NCI-H187 treated with DMSO at 0.1 percent for 48 hours (cell line): ENCODE measurements at places on chromosomes 6 and 20.

GRCh38 chr20:44465001-44465560, 10.6 kb upstream of the TTPAL start:
- no peak for DNase-seq

DNA sequence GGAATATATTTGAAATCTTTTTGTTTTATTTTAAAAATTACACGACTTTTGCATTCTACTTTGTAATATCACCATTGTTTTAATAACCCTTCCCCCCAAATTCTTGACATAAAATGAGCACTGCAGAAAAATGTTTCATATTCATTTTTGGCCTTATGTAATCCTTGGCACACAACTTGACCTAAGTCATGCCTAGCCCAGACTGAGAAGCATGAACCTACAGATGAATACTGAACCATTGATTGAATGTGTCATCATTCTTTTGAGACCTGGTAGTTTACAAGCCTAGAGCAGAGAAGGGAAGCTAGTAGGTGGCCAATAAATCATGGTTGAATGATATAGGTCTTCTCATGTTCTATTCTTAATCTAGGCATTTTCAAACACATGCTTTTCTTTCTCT, 89.4 kb upstream of the EDN1 start:
- no peak for DNase-seq

DNA sequence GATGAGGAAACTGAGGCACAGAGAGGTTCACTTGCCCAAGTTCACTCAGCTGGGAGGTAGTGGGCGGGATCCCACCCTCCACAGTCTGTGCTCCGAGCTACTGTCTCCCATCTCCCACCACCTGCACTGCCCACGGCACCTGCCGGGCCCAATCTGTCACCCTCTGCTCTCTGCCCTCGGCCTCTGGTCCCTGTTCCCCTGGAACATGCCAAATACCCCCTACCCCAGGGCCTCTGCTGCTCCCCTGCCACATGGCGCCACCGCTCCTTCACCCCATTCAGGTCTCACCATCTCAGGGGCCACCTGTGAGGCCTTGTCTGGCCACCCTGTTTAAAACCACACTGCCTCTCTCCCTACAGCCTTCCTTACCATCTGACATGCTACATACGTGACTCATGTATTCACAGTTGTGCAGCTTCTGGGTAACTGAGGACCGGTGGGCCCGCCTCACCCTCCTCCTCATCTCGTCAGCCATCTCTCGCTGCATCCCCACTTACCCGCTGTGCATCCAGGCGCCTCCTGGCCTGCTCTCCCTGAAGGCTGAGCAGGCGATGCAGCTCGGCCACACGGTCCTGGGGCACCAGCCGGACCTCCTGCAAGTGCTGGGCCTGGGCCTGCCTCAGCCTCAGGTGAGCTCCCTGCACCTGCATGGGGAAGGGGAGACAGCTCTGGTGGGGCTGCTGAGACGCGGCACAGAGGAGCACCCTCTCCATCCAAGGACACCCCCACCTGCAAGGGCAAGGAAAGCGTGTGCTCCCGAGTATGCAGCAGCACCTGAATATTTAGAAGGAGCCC, 50.6 kb downstream of the GINS1 start:
- no peak for DNase-seq

- no peak for DNase-seq
Measured at GRCh38 chr6:134626086-134626485, 308.2 kb upstream of the SGK1 start.

GRCh38 chr6:65052626-65053025, 654.4 kb downstream of the EYS start:
- no peak for DNase-seq

- no peak for DNase-seq
Measured at GRCh38 chr6:140178935-140179334, 804.5 kb upstream of the CITED2 start.
